NCI-H2081 (cell line): ENCODE measurements at places on chromosomes 2 and 18.

DNA sequence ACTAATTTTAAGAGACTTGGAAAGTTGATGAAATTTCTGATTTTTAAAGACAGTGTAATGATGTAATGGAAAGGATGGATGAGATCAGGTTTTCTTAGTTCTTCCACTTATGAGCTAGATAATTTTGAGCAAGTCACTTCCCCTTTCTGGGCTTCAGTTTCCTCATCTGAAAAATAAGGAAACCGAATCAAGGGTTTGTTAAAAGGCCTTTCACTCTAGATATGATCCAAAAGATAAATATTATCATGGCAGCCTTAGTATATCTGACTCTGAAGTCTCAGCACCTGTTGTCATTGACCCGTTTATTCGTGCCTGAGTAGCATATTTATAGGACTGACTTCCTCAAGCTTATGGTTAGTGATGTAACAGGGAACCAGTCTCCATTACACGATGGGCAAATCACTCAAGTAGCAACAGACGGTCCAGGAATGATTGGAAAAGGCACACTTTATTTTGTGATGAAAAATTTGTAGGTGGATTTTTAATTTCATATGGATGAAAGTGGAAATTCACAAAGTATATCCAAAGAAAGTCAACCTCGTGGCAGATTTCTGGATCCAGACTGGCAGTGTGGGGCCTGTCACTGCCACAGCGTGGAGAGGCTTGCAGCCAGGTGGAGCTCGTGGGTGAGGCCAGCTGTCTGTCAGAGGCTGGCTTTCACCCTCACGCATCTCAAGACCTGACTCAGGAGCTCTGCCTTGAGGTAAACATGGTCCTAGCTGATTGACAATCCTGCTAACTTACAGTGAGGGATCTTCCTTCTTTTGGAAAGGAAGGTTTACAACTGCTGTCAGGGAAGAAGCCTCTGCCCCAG is 137.9 kb upstream of the CXCR4 start:
- DNase-seq = no peak

DNA sequence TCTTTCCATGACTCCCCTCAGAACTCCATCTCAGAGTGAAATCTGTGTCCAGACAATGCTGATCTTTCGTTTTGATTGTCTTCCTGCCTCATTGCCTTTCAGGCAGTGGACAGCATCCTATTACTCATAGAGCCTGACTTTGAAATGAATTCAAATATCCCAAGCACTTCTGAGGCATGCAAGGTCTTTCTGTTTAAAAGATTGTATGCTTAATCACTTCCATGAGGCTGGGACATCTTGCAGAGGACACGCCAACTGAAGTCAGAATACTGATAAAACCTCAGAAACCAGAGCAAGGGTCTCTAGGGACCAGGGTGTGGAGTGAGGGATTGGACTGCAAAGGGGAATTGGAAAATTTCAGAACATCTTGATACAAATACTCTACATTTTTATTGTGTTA is 836.5 kb upstream of the ID2 start:
- no peak for DNase-seq

GRCh38 chr2:1459727-1460126 is 46.5 kb downstream of the TPO start:
- no peak for DNase-seq

- no peak for DNase-seq
These were observed 136.3 kb downstream of the MSH2 start for GRCh38 chr2:47539228-47539627.

GRCh38 chr2:202721621-202722020 is 86.9 kb downstream of the FAM117B start:
- no peak for DNase-seq

- no peak for DNase-seq
These were observed 796 bp upstream of the DYSF start for GRCh38 chr2:71452565-71452964.

DNA sequence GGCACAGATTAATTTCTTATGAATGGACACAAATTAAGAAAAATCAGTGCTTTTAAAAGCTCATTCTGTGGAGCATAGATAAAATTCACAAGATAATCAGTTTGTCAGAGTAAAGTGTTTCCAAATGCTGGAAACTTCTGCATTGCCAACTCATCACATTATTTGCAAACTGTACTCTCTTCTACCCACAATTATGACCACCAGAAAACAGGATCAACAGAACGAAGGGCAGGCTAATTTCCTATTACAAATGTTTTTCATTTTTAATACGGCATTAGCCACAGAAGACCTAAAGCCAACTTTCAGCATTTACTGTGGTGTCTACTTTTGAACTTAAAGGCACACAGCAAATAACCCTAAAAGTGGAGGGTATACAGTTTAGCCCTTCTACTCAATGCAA is 6.0 kb downstream of the IRS1 start:
- DNase-seq = no peak

- no peak for DNase-seq
These were observed 20.8 kb downstream of the SP140L start for GRCh38 chr2:230347659-230348305.

DNA sequence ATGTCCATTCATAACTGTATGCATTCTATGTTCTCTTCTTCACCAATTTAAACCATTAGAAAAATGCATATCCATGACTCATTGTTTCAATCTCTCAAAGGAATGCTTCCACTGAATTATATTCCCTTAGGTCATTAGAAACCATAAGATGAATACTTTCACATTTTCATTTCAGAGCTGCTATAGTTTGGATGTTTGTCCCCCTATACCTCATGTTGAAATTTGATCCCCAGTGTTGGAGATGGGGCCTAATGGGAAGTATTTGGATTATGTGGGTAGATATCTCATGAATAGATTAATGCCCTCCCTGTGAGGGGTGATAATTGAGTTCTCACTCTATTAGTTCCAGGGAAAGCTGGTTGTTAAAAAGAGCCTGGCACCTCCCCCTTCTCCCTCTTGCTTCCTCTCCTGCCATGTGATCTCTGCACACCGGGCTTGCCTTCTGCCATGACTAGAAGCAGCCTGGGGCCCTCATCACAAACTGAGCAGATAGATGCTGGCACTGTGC is 35.7 kb downstream of the THUMPD2 start:
- DNase-seq = no peak

DNA sequence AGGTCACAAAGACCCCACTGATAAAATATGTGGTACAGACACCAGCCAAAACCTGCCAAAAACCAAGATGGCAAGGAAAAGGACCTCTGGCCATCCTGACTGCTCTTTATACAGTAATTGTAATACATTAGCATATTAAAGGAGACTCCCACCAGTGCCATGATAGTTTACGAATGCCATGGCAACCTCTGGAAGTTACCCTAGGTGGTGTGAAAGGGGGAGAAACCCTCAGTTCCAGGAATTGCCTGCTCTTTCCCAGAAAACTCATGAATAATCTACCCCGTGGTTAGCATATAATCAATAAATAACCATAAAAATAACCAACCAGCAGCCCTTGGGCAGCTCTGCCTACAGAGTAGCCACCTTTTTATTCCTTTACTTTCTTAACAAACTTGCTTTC is 129.8 kb upstream of the EPB41L3 start:
- DNase-seq = no peak

DNA sequence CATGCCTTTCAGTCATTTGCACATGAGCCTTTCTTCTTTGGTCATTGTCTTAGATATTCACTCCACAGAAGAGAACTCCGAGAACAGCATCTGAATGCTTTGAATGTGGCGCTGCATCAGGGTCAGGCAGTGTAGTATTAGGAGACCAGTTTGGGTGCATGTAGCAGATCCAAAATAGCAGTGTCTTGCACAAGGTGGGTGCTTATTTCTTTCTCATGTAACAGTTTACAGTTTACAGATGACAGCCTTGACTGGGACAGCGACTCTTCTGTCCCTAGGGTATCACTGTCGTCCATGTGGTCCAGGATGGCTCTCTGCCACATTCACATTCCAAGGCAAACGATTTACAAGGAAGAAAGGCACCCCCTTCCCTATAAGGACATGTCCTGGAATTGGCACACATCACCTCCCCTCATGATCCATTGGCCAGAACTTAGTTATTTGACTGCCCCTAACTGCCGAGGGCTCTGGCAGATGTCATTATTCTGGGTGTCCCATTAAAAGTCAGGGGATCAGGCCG is 101.0 kb downstream of the STPG4 start:
- DNase-seq = no peak

DNA sequence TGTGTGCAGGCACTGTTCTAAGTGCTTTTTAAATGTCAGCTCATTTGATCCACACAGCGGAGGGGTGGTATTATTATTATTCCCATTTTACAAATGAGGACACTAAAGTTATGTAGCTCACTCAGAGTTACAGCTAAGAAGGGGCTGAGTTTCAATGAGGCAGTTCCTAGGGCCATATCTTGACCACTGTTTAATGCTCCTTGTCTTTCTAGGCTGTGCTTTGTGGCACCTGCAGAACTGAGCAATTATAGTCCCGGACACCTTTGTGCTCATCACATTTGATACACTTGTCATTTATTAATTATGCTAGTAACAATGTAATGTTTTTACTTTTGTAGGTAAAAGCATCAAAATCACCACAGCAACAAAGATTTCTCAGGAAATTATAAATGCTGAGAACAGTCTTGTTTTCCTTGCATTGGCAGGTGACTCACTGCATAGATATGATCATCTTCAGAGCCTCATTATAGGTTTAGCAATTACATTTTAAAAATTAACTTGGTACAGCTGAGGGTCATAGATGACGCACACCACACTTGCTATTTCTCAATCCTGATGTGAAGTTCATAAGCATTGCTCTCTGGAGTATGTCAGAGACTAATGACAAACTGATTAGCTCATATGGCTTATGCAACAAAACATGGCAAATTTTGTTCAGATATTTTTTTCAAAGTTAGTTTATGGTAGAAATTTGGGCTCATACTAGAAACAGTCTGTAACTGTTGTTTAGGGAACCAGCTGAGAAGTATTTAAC is 366.8 kb downstream of the TGIF1 start:
- DNase-seq = no peak

GRCh38 chr2:46173030-46173429 is 124.2 kb upstream of the EPAS1 start:
- DNase-seq = no peak

DNA sequence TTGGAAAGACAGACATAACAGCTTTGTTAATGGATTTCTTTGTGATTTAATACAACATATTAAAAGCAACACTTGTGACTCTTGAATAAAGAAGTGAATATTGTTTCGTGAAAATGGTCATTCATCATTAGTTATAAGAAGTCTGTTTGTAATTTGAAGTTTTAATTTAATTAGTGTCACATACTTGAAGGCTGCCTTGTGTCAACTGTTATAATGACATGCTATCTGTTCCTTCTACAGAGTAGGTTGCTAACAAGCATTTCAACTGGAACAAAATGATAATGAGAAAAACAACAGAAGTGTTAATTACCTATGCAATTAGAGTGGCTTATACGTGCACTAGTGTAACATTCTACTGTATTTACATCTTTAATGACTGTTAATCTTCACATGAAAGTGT is 624.7 kb downstream of the LRP1B start:
- no peak for DNase-seq

GRCh38 chr2:170766693-170767092 is 3.5 kb upstream of the ERICH2 start:
- no peak for DNase-seq

DNA sequence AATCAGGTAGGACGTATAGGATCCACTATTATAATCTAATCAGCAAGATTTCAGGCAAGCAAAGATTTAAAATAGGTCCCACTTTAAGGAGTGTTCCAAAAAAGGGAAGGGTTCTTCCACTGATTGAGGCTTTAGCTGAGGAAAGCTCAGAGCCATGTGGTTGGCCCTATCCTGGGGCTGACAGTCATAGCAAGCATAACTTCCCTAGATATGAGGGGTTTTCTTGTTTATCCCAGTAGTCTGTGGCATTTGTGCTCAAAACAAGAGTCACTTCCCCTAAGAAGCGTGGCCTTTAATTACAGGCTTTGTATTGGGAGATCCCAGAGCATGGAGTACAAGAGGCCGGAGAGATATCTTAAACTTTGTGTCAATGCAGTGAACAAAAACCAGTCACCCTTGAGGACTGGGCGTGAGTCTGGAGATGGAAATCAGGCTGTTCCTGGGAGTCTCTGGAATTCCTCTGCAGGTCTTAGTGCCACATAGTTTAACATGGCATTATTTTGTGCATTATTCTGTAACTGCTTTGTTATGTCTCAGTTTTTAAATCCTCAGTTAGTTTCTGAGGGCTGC is 136.9 kb upstream of the FBXO11 start:
- DNase-seq = no peak

GRCh38 chr18:45291621-45292615 is 323.4 kb upstream of the SLC14A2 start:
- DNase-seq = peak; percentile 0

DNA sequence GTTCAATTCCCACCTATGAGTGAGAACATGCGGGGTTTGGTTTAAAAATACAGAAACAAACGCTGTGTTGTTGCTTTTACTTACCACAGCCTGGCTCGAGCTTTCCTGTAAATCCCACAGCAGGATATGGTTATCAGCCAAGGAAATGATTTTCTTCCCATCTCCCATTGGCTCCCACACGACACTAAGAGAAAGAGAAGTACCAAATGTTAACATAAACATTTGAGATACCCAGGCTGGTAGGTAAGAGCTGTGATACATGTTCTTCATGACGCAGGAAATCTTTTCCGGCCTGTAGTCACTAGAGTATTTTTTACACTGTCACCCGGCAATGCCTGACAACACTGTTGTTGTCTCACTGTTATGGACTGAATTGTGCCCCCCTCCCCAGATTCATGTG is 163.6 kb downstream of the EIPR1 start:
- DNase-seq = no peak

DNA sequence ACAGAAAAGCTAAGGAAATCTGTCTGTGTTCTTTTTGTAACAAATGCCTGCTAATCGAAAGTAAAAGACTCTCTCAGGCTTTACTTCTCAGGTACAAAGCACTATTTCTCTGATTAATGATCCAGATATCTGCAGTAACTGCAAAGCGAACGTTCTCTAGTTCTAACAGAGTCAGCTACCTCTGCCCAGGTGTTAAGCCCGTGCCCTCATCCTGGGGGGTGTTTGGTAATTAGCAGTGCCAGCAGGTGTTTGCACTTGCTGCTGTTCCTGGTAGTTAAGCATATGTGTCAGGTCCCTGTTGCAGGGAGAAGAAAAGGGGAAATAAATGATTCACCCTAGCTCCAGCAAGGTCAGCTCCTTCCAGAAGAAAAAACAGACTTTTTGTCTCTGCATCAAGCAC is 58.8 kb upstream of the CRIM1 start:
- no peak for DNase-seq

- DNase-seq = no peak
These were observed 607 bp downstream of the LAMA3 start for GRCh38 chr18:23689616-23690504.

DNA sequence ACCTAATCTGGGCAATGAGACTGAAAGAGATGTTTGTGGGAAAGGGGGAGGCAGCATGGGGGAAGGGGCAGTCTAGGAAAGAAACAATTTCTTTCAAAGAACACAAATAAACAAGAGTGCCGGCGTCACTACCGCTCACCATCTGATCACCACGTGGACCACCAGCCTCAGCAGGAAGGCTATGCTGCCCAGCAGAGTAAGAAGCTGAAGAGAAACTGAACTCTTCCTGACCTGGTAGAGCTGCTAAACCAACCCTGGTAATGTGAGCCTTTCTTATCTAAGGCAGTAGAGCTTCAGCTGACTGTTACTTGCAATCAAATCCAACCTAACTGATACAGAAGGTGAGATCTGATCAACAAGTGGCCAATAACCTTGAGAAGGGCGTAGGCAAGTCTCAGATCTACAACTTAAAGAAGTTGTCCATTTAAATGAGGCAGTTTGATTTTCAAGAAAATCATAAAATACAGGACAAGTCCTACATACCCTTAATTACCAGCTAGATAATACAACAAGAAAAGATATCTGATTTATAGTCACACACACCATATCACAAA is 44.2 kb upstream of the SPTBN1 start:
- no peak for DNase-seq

GRCh38 chr2:74834792-74835755 is 1.1 kb downstream of the HK2 start:
- DNase-seq = peak; percentile 69

GRCh38 chr2:71275939-71276310 is 49.0 kb upstream of the PAIP2B start:
- DNase-seq = no peak
